ENCODE measurements at places on chromosomes 6 and 20.

GRCh38 chr6:112874881-112875280, 527.8 kb downstream of the RFPL4B start:
- DNase-seq, result no peak

- peak; percentile 66 for DNase-seq
Measured at GRCh38 chr6:195861-196360, 96.4 kb upstream of the DUSP22 start.

DNA sequence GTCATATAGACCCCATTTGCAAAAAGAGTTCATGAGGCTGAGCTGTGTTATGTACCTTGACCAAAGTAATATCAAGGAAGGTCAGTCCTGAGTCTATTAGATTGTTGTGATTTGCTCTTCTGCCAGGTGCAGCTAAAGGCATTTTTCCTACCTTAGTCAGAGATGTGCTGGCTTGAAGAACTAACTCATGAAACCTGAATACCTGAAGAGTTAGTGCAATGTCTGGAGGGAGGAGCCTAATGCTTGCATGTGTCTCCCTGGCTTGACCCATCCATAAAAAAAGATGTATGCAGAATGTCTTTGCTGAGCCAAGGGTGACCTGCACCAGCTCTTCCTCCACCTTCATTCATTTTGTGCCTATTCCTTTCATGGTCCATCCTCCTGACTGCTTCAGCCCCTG, 742.0 kb downstream of the KIF16B start:
- no peak for DNase-seq

DNA sequence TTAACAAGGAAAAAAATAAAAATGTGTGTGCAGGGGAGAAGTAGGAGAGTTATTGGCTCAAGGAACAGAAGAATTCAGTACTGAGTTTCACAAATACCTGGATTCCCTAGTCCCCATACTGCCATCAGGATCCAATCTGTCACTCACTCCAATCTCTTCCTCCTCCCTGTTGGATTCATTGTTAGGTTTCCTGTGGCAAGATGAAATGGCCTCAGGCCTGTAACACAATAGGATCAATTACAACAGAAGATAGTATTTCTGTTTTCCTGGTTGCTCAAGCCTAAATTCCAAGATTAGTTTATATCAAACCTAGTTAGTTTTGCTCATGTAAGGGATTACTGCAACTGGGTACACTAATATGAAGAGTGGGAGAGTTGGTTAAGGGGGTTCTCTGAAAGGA, 24.4 kb downstream of the HCRTR2 start:
- no peak for DNase-seq

- peak; percentile 47 for DNase-seq
Measured at GRCh38 chr6:41371992-41372831, 36.8 kb downstream of the NCR2 start.

DNA sequence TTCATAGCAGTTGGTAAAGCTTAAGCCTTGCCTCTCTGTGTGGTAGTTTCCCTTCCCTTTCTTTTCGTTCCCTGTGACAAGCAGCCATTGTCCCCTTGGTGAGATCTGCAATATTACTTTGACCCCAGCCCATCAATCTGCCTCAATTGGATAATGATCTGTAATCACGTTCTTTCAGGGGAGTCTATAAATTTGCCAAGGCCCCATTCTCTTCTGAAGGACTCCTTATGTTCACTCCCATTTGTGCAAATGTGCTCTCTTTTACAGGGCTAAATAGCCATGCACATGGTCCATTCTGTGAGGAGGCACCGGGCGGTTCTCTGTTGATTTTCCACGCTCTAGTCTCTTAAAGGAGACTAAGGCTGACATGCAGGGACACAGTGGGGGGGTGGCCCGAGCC, 660.4 kb upstream of the SLC35B3 start:
- DNase-seq, result no peak

- DNase-seq, result no peak
Measured at GRCh38 chr6:15194453-15194852, 51.4 kb upstream of the JARID2 start.

DNA sequence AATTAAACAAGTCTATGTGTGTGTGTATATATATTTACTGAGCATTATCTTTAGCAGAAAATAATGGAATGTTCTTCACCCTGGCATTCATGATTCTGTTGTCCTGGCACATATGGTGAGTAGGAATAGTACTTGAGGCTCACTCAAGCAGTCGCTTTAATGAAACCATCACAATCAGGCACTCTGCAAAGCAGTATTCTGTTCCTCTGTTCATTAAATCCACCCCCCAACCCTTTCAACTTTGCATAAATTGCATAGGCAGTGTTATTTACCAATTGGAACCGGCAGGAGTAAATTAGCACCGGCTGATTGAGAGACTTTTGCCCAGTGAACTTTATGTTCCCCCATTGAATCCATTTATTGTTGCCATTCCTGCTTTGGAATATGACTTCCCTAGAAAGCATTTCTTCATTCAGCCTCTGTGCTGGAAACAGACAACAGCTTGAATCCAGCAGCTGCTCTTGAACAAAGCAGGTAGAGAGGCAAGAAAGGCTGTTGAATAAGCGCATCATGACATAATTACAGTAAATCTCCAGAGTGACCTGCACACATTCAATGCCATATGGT, 268.0 kb upstream of the RNF217 start:
- no peak for DNase-seq

DNA sequence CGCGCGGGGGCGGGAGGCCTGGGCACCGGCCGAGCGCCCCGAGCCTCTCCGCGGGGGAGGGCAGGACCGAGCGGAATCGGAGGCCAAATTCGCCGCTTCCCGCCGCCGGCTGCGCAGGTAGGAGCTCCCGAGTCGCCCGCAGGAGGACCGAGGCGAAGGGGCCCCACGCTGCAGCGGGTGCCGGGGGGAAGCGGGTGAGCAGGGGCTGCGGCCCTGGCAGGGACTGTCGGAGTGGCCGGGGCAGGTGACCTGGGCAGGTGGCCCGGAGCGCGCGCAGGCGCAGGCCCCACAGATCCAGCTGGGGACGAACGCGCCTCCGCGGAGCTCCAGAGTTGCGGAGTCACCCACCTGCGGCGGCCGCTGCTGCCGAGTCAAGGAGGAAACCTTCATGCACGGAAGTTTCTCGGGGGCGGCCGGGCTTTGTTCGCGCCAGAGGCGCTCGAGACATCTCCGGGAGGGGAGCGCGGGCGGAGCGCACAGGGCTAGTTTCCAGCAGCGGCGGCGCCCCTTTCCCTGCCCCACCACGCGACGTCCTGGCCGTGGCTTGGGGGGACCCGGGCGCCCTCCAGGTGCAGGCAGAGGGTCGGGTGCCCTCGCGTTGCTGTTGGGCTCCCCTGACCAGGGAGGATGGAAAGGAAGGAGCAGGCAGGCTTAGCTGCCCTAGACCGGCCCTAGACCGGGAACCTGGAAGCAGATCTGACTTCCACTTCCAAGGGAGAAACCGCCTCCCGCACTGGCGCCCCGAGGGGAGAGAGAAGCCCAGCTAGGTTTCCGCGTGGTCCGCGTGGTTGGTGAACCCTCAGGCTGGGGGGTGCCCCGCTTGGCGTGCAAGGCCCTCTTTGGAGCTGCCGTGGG, 590 bp downstream of the SLCO4A1 start:
- peak; percentile 80 for DNase-seq

DNA sequence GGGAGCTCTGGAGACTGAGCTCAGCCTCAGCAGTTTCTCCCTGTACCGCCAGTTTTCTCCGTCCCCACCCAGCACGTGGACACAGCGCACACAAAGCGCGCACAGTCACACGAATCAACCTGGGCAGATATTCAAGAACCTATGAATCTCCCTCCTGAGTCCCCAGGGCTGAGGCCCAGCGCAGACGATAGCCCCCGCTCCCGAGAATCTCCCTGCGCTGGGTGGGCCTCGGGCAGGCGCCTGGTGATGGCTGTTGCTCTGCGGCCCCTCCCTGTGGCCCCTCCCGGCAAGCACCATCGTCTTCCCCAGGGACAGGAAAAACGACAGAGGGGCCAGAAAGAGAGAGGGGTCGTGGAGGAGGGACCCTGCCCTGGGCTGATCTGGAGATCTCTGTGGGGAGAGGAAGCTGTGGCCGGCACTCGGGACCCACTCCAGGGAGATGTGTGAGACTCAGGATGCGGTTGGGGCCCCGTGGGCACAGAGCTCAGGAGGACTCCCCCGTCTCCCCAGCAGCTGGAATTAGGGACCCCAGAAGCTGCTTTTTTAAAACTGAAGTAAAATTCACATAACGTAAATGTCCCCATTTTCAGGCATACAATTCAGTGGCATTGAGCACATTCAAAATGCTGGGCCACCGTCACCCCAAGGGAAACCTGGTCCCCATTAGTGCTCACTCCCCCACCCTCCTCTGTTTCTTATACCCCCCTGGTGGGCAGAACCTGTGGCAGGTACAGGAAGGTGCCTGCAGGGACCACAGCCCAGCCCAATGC, 330.8 kb downstream of the TAF4 start:
- no peak for DNase-seq

GRCh38 chr6:42101186-42101657, 41.2 kb downstream of the C6orf132 start:
- DNase-seq, result no peak

GRCh38 chr6:153401751-153402150, 270.7 kb upstream of the RGS17 start:
- no peak for DNase-seq

DNA sequence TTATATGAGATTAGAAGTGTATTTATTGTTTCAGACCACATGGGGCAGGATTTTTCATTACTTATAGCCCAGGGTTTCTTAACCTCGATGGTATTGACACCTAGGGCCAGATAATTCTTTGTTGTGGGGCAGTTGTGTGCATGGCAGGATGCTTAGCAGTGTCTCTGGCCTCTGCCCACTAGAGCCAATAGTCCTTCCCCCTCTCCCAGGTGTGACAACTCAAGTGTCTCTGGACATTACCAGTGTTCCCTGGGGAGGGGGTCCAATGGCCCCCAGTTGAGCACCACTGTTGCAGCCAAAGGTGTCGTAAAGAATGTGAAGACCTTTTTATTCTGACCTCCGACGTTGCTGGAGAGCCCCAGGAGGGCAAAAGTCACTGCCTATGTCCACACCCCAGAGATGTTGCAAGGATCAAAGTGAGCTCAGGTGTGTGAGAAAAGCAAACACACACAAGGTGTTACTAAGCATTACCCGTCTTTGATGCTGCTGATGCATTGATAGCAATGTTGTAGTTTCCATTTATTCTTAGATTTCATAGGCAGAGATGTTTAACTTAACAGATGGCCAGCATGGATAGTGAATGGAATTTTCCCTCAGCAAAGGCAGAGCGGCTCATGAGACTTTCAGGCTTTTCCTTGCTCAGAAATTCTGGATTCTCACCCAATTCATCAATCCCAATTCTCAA, 22.2 kb downstream of the BANF2 start:
- no peak for DNase-seq

- DNase-seq, result no peak
Measured at GRCh38 chr6:101806241-101806640, 412.7 kb downstream of the GRIK2 start.

DNA sequence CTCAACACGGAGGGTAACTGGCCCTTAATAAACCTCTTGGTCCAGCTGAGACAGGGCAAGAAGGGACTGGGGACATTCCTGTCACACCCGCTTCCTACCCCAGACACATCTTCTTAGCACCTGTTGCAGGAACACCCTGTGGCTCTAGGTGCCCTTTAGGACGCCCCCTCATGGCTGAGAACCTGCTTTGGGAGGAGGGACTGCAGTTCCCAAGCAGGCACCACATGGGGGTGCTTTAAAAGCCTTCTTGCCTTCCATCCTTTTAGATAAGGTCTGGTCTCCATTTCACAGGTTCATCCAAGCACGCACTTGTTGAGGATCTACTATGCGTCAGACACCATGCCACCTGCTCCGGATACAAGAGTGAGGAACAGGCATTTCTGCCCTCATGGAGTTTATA, 26.6 kb downstream of the NSFL1C start:
- no peak for DNase-seq

DNA sequence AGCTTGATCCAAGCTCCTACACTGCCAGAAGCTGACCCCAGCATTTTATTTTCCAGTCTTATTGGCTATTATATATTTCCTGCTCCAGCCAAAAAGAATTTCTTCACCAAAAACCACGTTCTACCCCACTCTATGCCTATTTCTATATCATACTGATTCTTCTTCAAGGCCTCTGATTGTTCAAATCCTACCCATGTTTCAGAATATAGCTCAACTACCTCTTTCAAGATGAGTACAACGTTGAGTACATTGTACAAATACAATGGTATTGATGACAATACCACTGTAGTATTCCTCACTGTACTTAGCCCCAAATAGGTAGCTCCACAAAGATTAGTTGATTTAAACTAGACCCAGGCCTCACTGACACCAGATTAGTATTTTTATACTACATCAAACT, 31.0 kb downstream of the ASCC3 start:
- no peak for DNase-seq

DNA sequence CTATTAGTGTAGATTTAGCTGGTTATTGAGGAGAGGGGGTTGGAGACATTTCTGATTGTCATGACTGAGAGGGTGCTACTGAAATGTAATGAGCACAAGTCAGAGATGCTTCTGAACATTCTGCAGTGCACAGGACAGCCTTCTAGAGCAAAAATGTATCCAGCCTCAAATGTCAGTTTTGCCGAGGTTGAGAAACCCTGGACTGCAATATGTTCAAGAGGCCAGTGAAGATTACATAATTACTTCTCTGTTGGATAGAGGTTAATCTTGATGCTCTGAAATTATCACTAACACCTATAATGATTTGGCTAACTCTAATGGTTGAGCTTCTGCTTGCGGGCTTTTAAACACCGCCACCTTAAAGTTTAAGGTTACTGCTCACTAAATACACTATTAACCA, 3.4 kb upstream of the DUSP22 start:
- DNase-seq, result no peak

DNA sequence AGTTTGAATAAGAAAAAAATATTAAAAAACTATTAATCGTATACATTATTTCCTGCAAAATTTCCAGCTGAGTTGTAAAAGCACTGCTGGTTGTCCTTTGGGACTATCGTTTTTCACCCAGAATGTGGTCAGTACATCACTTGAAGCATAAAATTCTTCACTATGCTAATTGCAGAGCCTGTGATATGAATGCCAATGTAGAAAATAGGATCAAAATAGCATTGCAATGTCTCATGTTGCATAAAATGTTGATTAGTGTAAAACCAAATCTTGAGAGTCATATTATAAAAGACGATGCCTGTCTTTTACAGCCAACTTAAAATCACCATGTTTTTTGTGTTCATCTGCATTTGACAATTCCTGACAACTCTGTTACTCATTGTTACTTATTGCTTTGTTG, 207.7 kb downstream of the MMUT start:
- no peak for DNase-seq

DNA sequence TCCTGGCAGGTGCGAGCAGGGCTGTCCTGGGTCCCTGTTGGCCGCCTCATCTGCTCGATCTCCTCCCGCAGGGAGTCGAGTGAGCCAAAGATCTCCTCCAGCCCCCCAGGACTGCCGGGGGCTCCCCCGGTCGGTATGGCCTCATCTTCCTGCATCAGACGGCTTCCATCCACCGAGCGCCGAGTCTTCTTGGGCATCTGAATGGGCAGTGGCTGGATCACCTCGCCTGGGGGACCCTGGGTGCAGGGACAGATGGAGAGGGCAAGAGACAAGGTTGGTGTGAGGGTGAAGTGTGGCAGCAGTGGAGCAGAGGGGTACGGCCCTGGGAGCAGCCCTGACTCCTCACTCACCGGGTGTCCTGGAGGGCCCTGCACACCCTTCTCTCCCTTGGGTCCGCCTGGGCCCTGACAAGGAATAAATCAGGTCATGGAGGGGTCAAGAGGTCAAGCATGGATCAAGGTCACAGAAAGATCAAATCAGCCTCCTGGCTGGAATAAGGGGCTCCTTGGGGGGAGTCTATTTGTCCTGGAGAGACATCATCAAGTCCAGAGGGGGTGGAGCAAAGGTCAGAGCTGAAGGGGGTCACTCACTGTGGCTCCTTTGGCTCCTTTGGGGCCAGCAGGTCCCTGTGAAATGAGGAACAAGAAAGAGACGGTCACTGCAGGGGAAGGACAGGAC, 26.5 kb downstream of the COL11A2 start:
- no peak for DNase-seq

Measured in activated T-cell treated with anti-CD3 and anti-CD28 coated beads, Interleukin-2, amount 50 U/mL, for 24 hours (primary cell).